ENCODE measurements at places on chromosomes 13 and 19.

DNA sequence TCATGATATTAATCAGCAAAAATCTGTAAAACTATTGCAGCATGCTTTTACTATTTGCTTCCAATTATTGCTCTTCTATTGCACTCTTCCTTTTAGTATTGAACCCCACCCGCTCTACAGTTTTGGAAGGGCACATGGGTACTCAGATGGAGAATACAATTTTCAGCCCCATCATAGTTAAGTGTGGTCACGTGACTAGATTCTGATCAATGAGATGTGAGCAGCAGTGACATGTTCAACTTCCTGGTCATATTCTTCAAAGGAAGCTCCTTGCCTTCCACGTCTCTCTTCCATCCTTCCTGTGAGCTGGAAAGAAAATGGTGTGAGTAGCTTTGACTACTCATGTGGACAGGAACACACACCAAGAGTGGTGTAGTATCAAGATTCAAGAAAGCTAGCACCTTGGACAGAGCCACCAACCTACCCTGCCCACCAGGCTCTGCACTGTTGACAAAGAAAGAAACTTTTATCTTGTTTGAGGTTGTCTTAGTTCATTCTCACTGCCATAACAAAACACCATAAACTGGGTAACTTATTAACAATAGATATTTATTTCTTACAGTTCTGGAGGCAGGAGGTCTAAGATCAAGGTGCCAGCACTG is 3.8 kb upstream of the FGF14 start:
- DNase-seq: no peak

- DNase-seq: no peak
These were observed 43.1 kb downstream of the NFIC start for GRCh38 chr19:3409346-3410064.

GRCh38 chr13:27774651-27775050 is 17.6 kb upstream of the GSX1 start:
- DNase-seq: no peak

GRCh38 chr13:102799426-102800144 is 666 bp downstream of the BIVM start:
- peak; percentile 4 for DNase-seq

DNA sequence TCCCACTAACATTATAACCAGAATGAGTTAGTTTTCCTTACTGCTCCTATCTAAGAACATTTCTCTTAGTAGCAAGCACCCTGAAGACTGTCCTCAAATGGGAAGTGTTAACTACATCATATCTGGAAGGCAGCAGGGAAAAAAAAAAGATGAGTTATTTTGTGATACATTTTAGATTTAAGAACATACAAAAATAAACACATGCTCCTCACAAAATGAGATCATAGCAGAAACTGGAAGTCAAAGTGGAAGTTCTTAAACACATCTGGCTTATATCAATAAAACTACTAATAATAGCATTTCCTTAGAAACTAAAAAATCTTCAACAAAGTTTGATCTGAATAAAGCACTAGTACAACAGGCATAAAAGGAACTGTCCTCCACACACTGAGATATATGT is 70.4 kb downstream of the SLITRK6 start:
- DNase-seq: no peak

- DNase-seq: no peak
These were observed 68.4 kb downstream of the TUBGCP3 start for GRCh38 chr13:112519517-112520060.

DNA sequence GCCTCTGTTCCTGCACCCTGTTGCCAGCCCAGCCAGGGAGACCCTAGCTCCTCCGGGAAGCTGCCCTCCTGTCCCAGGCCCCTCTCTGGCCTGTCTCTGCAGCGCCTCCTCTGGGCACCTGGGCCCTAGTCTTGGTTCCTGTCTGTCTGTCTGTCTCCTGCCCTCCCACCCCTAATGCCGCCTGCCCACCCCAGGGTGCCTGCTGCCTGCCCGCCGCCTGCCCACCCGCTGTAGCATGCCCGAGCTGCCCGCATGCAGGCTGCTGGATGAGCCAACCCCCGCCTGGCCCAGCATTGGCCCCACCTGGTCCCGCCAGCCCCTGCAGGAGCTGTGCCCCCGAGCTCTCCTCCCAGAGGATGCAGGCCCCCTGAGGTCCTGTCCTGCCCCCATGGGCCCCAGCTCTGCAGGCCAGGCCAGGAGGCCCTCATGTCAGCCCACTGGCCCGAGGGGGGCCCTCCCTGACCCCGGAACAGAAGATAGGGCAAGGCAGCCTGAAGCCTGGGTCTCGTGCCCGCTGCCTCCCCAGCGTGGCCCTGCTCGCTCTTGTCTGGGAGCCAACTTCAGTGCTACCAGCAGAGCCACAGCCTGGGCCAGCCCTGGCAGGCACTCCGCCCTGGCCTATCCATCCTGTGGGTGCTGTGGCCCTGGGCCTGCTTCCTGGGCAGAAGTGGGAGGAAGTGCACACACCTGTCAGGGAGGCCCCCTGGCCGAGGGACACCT is 5.2 kb downstream of the MAP2K7 start:
- no peak for DNase-seq

GRCh38 chr19:45117671-45118070 is 24.7 kb downstream of the PPP1R37 start:
- no peak for DNase-seq

GRCh38 chr13:64617231-64617630 is 2612.9 kb downstream of the PCDH9 start:
- no peak for DNase-seq

GRCh38 chr13:114089751-114090400 is 42.5 kb downstream of the RASA3 start:
- DNase-seq: no peak

GRCh38 chr19:29001141-29001581 is 211.8 kb downstream of the UQCRFS1 start:
- DNase-seq: no peak

DNA sequence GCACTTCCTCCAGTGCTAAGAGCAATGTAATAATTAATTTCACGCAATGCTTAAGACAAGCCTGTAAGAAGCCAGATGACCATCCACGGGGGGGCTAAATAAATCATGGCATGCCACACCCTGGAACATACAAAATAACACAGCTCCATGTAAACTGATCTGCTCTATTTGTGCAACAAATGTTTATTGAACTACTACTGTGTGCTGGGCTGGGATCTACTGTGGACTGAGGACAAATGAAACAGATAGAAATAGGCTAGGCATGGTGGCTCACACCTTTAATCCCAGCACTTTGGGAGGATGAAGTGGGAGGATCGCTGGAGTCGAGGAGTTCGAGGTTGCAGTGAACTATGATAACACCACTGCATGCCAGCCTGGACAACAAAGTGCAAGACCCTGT is 21.3 kb downstream of the TGFB1 start:
- no peak for DNase-seq

GRCh38 chr19:14577885-14578427 is 4.9 kb upstream of the CLEC17A start:
- DNase-seq: no peak

DNA sequence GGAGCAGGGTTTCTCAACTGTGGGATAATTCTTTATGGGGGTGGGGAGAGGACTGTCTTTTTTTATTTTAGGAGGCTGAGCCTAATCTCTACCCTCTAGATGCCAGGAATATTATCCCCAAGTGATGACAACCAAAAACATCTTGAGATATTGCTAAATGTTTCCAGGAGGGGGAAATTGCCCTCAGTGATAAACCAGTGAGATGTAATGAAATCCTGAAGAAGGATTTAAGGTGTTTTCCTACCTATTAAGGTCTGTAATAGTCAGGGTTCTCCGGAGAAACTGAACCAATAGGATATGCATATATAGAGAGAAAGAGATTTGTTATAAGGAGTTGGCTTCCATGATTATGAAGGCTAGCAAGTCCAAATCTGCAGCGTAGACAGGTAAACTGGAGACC is 208.3 kb upstream of the MIR17HG start:
- no peak for DNase-seq

GRCh38 chr13:113048766-113049165 is 56.8 kb upstream of the F7 start:
- no peak for DNase-seq

DNA sequence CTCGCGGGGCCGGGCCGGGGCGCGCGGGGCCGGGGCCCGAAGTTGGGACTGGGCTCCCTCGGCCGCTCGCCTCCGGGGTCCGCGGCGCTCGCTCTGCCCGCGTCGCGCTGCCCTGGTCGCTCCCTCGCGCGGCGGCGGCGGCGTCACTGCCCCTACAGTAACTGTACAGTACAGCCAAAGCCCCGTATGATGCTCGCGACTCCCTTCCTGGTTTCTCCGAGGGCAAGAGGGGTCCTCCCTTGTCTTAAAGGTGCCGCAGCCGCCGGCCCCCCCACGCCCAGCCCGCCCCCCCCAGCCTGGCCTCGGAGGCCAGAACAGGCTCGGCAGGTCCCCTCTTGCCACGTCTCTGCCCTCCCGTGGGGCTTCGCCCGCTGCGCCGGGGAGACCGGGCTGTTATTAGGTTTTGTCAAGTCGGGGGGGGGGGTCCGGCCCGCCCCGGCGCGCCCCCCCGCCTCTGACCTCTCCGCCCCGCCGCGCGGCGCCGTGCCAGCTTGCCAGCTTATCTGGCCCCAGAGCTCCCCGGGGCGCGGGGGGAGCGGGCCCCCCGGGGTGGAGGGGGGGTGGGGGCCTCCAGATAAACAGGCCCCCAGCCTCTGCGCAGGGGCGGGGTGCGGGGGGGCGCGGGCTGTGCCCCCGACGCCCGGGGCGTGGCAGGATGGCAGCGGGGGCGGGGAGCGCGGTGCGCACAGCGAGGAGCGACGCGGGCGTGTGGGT is at the start of gene ZBTB7A:
ZBTB7A (minus strand) TSS at position 218 of the 714 bp plus-strand sequence. CDS start 11,667 bp downstream, outside the sequence.
- peak; percentile 78 for DNase-seq

DNA sequence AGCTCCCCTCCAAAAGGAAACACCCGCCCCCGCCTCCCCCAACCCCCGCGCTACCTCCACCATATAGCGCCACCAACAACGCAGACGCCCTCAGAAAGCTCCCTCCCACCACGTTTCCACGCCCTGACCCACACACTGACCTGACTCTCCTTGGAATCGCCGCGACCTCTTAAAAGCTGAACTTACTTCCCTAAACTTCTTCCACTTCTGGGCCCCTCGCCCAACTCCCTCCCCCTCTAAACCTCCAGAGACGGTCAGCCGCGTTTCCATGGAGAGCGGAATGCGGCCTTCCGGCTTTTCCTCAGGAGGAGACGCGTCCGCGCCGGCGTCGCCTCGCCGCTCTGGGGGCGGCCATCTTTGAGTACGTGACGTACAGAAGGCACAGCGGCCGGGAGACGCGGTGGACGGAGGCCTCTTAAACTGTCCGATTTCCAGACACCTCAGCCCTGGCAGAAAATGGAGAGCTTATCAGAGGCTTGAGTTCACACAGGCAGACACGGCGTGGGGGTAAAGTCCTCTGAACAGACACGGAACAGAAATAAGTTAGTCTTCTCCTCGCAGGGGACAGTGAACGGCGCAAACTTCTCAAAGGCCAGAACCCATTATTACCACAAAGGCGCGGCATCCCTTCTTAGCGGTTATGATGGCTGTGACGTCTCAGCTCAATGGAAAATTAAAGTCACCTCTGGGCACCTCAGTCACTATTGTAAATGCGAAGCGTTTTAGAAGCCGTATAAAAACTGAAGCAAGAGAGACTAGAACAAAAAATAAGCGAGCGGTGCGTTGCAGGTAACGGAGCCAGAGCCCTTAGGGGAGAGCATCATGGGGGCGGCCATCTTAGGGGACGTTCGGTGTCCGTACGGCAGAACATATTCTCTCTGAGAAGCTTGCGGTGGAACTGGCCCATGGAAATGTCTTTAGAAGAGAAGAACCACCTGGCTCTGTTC is at the start of gene ZNF432:
ZNF432 (minus strand) TSS at position 284 of the 947 bp plus-strand sequence. CDS start 1,970 bp downstream, outside the sequence.
- peak; percentile 83 for DNase-seq

DNA sequence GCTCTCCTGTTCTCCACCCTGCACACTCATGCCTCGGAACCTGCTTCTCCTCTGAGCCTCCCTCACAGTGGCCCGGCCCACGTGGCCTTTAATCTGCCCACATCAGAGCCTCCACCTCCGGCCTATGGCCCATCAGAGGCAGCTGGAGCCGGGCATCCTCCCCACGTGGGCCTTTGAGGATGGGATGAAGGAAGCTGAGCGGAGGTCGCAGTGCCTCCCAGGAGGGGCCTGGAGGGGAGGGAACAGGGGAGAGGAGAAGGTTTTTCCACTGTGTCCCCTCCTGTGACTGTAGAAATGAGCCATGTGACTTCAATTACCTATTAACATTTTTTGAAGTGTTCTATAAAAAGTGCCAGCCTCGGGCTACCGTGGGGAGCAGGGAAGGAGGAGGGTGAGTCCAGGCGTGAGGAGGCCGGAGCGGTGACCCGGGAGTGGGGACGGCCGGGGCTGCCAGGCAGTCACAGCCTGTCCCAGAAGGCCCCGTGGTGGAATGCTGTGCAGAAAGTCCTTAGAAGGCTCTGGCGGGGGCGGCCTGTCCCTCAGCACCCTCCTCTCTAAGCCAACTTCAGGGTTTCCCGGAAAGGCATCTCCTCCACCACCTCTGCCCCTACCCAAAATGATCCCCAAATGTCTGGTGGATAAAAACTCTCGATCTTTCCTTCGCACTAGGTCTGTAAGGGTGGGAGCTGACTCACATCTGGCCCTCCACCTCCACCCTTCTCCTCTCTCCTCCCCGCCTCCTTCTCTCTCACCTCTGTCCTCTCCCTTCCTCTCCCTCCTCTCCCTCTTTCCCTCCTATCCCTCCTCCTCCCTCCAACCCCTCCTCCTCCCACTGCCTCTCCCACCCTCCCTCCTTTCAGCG is 24.8 kb upstream of the SLC1A5 start:
- no peak for DNase-seq

DNA sequence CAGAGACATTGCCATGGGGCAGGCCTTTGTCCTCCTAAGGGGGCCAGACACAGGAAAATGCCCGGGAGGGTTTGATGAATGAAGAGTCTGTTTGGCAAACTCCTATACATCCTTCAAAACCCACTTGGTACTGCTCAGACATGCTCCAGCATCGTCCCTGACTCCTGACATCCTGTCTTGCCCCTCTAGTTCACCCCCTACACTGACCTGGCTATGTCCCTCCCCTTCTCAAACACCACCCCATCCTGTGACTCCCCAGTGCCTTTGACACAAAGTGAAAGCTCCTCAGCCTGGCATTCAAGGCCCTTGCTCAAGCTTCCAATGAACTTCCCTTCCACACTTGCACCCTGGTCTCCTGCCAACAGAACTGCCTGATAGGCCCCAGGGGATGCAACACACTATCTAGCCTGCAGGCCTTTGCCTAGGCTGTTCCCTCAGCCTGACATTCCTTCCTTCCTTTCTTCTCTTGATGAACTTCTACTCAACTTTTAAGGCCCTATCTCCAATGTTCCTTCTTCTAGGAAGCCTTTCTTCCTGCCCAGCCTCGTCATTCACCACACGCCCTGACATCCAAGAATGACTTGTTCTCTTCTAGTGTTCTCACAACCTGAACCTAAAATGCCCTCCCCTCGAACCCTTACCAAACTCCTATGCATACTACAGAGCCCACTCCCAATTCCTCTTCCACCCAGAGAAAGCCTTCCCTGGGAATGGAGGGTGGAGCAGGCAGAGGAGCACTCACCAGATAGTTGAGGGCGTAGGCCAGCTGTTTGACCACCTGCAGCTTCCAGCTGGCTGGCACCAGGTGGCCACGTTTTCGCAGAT is 12.4 kb downstream of the JAK3 start:
- DNase-seq: no peak

Measured in central memory CD4-positive, alpha-beta T cell (primary cell).